ENCODE measurements at places on chromosomes 4 and X. TPM values are rescaled to one million over a fixed set of nuclear protein-coding genes. Genes with fewer than 3 reads are reported as not detected.

The HSPA4L gene
- total RNA-seq, result 1.0 TPM

The CHIC1 gene
- total RNA-seq, result 5.5 TPM

The MCF2 gene
- not detected for total RNA-seq

The DOK7 gene
- not detected for total RNA-seq

The TCEAL6 gene
- total RNA-seq, result not detected

The FANCB gene
- total RNA-seq, result 3.3 TPM

The TSR2 gene
- total RNA-seq, result 19.9 TPM

The S100G gene
- total RNA-seq, result not detected

The KCNE5 gene
- total RNA-seq, result not detected

The SSX1 gene
- total RNA-seq, result not detected

The FGFR3 gene
- total RNA-seq, result 0.22 TPM
